ENCODE measurements at places on chromosomes 5 and 9. TPM values are rescaled to one million over a fixed set of nuclear protein-coding genes. Genes with fewer than 3 reads are reported as not detected.

The SLC27A6 gene
- polyA plus RNA-seq: not detected

The BDP1 gene
- 6.1 TPM for polyA plus RNA-seq

The SH3RF2 gene
- 0.66 TPM for polyA plus RNA-seq

The NREP gene
- polyA plus RNA-seq: 0.57 TPM

The CCDC127 gene
- polyA plus RNA-seq: 5.7 TPM

The KIF12 gene
- not detected for polyA plus RNA-seq

The SLC45A2 gene
- polyA plus RNA-seq: not detected

The NMUR2 gene
- polyA plus RNA-seq: not detected

The PDLIM4 gene
- polyA plus RNA-seq: not detected

The ITGA1 gene
- not detected for polyA plus RNA-seq

The SEMA5A gene
- 0.31 TPM for polyA plus RNA-seq

The CDC37L1 gene
- polyA plus RNA-seq: 27.3 TPM

The WDR38 gene
- polyA plus RNA-seq: not detected

DNA sequence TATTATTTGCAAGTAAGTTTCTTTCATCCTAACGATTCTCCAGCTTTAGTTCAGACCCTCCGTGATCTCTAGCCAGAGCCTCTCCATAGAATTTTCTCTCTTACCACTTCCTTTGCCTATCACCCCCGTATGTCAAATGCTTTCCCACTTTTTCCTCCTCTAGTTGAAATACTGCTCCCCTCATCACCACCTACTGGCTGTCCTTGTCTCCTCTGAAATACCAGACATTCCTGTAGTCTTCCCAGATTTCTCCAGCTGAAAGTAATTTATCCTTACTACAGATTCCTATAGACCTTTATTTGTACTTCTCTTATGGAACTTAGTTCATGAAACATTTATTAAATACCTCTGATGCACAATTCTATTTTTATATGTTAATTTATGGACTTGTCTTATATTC is 36.0 kb upstream of the GLIPR2 start:
- DNase-seq: no peak

DNA sequence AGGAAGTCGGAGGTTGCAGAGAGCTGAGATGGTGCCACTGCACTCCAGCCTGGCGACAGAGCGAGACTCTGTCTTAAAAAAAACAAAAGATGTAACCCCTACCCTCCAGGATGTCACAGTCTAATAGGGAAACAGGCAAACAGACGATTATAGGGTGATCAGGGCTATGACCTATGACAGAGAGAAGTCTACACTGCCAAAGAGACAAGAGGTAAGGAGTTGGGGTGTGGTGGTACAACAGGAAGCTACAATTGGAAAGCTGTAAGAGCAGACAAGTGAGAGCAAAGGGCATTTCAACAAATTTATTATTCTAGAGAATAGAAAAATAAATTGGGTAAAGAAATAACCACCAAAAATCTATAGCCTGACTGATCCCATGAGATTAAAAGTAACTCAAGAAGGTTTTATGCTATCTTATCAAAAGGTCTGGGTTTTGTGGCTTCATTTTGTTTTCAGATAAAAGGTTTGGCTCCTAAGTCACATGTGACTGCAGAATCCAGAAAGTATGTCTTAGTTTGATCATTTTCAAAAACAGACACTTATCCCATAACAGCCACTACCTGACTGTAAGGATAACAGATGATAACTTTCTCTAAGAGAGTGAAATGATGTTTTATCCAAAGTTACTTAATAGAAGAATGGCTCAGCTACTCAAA is 7.3 kb downstream of the CDC26 start:
- no peak for DNase-seq

DNA sequence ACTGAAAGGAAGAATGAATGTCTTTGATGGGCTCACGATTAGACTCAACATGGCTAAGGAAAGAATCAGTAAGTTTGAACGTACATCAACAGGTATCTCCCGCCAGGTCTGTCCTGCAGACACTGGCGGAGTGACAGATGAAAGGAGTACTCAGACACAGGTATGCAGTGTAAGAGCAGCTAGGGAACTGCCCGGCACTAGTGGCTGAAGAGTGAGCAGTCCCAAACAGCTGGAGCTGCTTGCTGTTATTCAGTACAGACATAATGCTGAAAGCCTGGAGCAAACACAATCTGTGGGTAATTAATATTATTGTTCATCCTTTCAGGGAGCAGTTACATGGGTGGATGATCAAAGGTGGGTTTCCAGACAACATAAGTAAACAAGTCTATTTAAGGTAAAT is 835.5 kb downstream of the TLE4 start:
- DNase-seq: no peak

- no peak for DNase-seq
Measured at GRCh38 chr9:103649086-103649485, 445.0 kb upstream of the SMC2 start.

GRCh38 chr5:139186752-139187326 is 11.3 kb downstream of the SIL1 start:
- DNase-seq: no peak

GRCh38 chr5:96067894-96068614 is 106.4 kb upstream of the ELL2 start:
- DNase-seq: no peak

DNA sequence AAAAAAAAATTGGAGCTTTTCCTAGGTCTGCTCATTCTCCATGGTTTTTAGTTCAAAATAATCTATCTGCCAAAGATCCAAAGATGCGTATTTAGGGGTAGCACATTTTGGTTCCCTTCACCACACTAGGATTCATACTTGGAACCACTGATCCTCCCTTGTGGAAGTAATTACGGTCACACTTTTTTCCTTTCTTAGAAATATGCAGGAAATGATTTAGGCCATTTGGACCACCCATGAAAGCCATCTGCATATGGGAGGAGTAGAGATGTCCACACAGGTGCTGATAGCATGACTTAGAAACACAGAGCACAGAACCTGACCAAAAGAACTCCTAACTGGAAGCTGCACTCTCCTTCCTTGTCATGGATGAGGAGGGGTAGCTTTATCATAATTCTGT is 105.9 kb upstream of the RAI14 start:
- DNase-seq: no peak

GRCh38 chr5:56432321-56432720 is 199.2 kb upstream of the ANKRD55 start:
- no peak for DNase-seq

- no peak for DNase-seq
Measured at GRCh38 chr5:156774273-156774672, 75.8 kb upstream of the PPP1R2B start.

GRCh38 chr9:119533504-119533903 is 164.3 kb upstream of the BRINP1 start:
- DNase-seq: no peak

GRCh38 chr5:59487068-59487686 is 406.3 kb downstream of the PDE4D start:
- DNase-seq: no peak

DNA sequence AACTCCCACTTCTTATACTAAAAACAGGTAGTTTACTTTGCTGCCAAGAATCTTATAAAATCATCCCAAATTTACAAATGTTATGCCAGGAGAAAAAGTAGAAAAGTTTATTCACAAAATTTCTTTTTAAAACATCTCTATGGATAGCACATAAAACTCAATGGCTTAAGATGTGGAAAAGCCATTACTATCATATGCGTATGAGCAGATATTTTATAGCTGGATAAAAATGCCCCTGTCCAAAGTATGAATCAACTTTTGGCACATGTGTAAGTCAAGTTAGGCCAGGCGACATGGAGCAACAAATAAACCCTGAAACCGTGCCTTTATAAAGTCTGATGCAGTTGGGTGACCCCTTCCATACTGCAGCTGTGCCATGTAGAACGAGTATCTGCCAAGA is 38.6 kb upstream of the FBP1 start:
- no peak for DNase-seq

- DNase-seq: no peak
Measured at GRCh38 chr9:101226803-101227202, 158.0 kb downstream of the BAAT start.

DNA sequence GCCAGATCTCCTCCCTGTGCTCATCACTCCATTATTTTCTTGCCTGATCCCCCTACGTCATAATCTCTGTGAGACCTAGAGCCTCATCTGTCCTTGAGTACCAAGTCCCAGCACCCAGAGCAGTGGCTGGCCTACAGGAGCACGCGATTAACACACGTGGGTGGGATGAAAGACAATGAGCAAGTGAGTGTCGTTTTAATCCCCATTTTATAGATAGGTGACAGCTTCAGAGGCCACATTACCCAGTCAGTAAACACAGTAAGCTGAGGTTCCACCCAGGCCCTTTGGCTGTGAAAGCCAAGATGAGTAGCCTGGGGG is 17.3 kb downstream of the TRUB2 start:
- DNase-seq: no peak

DNA sequence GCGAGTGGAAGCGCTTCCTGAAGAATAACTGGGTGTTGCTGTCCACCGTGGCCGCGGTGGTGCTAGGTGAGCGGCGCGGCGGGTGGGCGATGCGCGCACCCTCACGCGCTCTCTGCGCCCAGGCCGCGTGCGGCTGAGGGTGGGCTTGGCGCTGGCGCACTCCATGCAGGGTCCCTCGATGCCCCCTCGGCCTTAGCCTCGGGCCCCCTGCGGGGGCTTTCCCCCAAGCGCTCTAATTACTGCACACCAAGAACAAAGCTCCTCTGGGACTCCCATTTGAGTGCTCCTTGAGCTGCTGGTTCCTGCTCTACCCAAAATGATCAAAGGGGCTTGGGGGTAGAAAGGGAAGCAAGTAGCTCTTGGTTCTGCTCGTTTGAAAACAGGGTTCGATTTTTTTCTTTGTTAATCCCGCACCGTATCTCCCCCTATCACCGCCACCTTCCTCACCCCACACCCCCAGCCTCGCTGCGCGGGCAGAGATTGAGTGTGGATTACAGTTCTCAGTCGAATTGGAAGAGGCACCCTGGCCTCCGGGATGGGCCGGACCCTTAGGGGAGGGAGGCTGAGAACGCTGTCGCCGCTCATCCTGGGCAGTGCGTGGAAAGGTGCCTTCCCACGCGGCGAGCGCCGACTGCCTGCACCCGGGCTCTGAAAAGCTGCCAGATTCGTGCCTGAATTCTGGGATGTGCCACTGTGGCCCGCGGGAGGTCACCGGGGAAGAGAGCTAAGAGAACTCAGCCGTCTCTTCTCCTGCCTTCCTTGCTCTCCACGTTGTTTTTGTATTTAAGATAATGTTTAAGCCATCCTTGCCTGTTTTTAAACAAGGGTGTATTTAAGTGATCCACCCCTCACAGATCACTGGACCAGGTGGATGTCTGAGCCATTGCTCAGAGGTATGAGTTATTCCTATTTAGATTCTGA is 697 bp downstream of the SLC1A1 start:
- DNase-seq: no peak

- DNase-seq: no peak
Measured at GRCh38 chr9:16505199-16505598, 365.3 kb downstream of the BNC2 start.

- no peak for DNase-seq
Measured at GRCh38 chr5:160231783-160232342, 2.6 kb downstream of the FABP6 start.

DNA sequence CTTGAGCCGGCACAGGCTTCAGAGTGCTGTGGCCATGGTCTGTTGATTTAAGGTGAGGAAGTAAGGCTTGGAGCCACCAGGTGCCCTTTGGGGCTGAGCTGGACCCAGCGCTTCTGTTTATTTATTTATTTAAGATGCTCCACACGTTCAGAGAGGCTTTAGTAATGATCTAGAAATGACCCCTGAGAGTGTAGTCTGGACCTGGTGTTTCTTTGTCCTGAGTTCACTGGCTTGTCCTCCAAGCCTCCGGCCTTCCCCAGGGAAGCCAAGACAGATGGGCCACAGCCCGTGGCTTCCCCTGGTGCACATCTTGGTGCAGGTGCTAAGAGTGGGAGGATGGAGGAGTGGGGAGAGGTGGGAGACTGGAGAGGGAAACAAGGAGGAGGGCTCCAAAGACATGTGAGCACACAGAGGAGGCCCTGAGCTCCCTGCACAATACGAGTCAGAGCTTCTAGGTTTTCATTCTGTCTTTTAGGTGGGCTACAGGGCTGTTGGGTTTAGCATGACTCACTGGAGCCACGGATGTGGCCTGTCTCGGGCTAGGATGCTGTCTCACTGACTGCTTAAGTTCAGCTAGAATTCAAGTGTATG is 56.9 kb downstream of the AHRR start:
- no peak for DNase-seq

DNA sequence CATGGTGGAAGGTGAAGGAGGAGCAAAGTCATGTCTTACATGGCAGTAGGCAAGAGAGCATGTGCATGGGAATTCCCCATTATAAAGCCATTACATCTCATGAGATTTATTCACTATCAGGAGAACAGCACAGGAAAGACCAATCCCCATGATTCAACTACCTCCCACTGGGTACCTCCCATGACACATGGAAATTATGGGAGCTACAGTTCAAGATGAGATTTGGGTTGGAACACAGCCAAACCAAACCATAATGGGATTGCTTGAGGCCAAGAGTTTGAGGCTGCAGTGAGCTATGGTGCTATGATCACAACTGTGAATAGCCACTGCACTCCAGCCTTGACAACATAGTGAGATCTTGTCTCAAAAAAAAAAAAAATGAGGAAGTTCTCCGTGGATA is 581.8 kb downstream of the TAF11L14 start:
- DNase-seq: no peak

DNA sequence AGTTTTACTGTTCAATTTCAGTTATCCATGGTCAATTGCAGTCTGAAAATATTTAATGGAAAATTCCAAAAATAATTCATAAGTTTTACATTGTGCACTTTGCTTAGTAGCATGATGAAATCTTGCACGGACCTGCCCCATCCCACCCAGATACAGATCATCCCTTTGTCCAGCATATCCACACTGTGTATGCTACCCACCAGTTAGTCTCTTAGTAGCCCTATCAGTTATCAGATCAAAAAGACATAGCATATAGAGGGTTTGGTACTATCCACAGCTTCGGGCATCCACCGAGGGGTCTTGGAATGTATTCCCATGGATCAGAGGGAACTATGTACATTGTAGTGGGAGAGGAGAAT is 97.7 kb downstream of the SLC44A1 start:
- DNase-seq: no peak

DNA sequence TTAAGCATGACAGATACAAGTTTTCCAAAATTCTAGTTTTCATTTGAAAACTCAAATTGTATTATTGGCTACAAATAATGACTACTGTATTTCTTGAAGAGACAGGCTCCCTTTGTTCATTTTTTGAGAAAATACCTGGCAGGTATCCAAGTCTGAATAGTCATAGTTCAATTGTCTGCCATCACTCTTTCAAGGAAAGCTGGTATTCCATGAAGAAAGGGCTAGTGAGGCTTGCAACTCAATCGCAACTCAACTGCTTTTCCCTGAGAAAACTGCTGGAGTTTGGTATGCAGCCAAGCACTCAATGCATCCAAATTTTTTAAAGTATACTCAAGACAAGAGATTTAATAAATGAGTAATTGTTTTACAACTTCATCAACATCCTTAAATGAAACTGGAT is 61.4 kb upstream of the TRIO start:
- no peak for DNase-seq

DNA sequence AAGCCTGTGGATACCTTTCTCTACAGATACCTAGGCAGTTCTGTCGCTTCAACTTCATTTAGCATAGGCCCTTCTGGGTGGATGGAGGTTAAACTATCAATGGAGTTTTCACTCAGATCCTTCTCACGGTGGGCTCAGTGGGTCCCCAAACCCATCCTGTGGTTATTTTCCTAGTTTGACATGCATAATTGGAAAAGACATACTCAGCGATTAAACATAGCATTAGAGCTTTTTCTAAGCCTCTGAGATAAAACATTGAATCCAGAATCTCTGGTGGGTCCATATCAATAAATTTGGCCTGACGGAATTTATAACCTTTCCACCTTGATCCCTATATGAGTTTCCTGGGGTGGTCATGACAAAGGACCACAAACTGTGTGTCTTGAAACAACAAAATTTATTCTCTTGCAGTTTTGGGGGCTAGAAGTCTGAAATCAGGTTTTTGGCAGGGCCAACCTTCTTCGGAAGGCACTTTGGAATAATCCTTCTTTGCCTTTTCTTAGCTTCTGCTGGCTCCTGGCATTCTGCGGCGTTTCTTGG is 1.7 kb upstream of the OTULIN start:
- no peak for DNase-seq
